ENCODE measurements at places on chromosomes 3 and 15.

DNA sequence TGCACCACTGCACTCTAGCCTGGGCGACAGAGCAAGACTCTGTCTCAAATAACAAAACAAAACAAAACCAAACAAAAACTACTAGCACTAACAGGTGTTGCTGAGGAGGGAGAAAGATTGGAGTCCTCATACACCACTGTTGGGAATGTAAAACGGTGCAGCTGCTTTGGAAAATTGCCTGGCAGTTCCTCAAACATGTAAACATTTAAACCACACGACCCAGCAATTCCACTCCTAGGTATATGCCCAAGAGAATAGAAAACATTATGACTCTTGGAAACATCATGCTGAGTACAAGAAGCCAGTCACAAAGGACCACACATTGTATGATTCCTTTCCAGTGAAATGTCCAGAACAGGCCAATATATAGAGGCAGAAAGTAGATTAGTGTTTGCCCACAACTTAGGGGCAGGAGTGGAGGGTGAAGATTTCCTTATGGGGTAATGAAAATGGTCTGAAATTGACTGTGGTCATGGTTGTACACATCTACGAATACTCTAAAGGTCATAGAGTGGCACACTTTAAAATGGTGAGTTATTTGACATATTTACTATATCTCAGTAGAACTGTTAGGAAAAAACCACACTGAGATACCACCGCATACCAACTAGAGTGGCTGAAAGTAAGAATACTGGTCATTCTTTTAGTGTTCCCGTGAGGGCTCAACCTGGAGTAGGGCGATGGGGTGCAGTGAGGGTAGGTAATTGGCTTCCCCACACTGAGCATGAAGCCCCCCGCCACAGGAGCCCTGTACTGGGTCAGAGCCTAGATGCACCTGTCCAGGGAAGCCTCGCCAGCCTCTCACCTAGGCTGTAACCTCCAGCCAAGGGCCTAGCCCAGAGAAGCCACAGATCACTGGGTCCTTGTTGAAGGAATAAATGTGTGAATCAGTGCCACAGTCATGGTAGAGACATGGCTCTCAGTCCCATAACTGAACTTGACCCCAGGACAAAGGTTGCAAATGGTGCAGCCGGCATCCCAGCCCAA lies 131.1 kb downstream of the NUP210 start:
- DNase-seq = no peak

- DNase-seq = no peak
These were observed 27.6 kb upstream of the BNC1 start for GRCh38 chr15:83312071-83312470.

- DNase-seq = no peak
These were observed 148.4 kb downstream of the MAGI1 start for GRCh38 chr3:65890328-65890727.

DNA sequence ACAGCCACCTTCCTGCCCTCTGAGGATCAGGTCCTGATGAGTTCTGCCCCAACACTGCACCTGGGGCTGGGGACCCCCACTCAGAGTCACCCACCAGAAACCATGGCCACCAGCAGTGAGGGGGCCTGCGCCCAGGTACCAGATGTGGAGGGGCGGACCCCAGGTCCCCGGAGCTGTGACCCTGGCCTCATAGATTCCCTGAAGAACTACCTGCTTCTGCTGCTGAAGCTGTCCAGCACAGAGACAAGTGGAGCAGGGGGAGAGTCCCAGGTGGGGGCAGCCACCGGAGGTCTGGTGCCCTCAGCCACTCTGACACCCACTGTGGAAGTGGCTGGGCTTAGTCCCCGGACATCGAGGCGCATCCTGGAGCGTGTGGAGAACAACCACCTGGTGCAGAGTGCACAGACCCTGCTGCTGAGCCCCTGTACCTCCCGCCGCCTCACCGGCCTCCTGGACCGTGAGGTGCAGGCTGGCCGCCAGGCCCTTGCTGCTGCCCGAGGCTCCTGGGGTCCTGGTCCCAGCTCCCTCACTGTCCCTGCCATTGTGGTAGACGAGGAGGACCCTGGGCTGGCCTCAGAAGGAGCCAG lies 27.0 kb upstream of the SLC28A1 start:
- DNase-seq = no peak

DNA sequence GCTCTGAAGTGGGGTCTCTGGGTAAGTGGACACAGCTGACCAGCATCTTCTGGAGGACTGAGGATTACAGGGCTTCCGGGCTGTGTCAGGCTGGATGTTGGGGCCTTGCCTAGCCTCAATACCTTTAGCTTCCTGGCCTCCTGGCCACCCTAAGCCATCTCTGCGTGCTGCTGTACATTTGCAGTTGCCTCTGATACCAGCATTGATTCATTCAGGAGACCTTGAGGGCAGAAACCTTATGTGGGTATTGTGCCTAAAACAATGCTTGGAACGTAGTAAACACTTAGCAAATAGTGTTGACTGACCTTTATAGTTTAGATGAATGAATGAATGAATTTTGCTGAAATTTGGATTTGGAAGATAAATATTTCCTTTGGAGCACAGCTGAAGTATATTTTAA lies 97.0 kb downstream of the FLNB start:
- no peak for DNase-seq

DNA sequence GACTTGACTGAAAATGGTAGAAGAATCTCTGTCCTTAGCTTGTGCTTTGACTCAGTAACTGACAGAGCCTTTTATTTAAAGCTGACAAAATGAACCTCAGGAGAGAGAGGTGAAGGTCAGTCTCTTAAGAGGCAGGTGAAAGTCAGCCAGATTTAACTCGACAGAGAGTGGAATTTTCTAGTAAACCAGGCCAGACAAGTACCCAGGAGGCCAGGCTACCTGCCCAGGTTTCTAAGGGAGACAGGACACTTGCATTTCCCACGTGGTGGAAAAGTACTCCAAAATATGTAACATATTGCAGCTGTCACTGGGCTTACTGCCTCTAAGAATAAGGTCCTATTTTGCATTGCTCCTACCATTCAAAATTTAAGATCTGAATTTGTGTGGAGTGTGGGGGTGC lies 167.9 kb downstream of the FMN1 start:
- no peak for DNase-seq

GRCh38 chr3:117411971-117412370 lies 702.4 kb downstream of the TUSC7 start:
- no peak for DNase-seq

- DNase-seq = no peak
These were observed 183.0 kb upstream of the THBS1 start for GRCh38 chr15:39397883-39398282.

- no peak for DNase-seq
These were observed 134.5 kb upstream of the ONECUT1 start for GRCh38 chr15:52924630-52925029.

GRCh38 chr3:62028236-62028635 lies 345.1 kb downstream of the FEZF2 start:
- no peak for DNase-seq

GRCh38 chr15:58229297-58229768 lies 91.2 kb downstream of the AQP9 start:
- no peak for DNase-seq

- no peak for DNase-seq
These were observed 465.4 kb downstream of the RBMS3 start for GRCh38 chr3:29746163-29746760.

GRCh38 chr3:185758912-185759311 lies 65.9 kb downstream of the IGF2BP2 start:
- DNase-seq = no peak

GRCh38 chr3:169430707-169431404 lies 232.7 kb downstream of the MECOM start:
- no peak for DNase-seq

DNA sequence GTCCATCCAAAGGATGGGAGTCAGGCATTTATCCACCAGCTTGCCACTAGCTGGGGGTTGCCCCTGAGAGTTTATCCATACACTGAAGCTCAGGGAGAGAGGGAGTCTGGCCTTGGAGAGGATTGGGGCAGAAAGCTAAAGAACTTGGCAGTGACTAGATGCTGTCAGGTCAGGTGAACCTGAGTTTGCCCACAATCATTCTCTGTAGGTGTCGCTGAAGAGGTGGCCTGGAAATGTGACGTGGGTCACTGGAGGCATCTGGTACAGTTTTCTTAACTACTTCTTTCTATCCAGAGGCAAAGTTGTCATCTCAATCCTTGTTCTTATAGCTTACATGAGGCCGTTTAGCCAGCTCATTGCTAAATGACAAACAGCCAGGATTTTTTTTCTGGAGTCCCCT lies 298.0 kb upstream of the CTNNB1 start:
- no peak for DNase-seq

GRCh38 chr3:41148478-41148877 lies 50.8 kb upstream of the CTNNB1 start:
- DNase-seq = no peak

- no peak for DNase-seq
These were observed 17.3 kb upstream of the SUCNR1 start for GRCh38 chr3:151856118-151856517.

DNA sequence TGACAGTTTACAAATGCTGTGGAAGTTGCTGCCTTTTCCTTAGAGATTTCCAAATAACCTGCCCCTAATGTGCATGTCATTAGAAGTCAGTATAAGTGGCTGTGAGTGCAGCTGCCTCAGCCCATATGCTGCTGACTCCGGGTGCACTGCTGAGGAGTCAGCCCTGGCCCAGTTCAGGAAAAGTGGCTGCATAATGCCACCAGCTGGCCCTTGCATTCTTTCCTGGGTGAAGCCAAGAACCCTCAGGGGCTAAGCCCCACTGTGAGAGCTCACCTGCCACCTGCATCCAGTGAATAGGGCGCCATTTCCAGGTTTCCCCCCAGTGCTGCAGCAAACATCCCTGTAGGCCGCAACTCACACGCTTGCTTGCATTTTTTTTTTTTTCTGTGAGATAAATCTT lies 139.9 kb downstream of the TJP1 start:
- no peak for DNase-seq

- no peak for DNase-seq
These were observed 222.6 kb downstream of the ABHD5 start for GRCh38 chr3:43913036-43913948.

GRCh38 chr15:77228828-77229227 lies 157.9 kb upstream of the TSPAN3 start:
- DNase-seq = no peak

GRCh38 chr3:119826711-119827608 lies 45.1 kb downstream of the NR1I2 start:
- DNase-seq = no peak
